ENCODE measurements at places on chromosomes 2 and 18.
A peak's percentile ranks its signal among the peaks of the same experiment; 100 is the strongest.

- DNase-seq, result no peak
Observed at GRCh38 chr2:151350579-151351195, 6.7 kb upstream of the TNFAIP6 start.

GRCh38 chr18:75198036-75198435 lies 10.9 kb downstream of the PTGR3 start:
- no peak for DNase-seq

- DNase-seq, result no peak
Observed at GRCh38 chr2:73862987-73863386, 29.8 kb upstream of the ACTG2 start.

- DNase-seq, result no peak
Observed at GRCh38 chr2:173606619-173607248, 252.1 kb downstream of the CDCA7 start.

DNA sequence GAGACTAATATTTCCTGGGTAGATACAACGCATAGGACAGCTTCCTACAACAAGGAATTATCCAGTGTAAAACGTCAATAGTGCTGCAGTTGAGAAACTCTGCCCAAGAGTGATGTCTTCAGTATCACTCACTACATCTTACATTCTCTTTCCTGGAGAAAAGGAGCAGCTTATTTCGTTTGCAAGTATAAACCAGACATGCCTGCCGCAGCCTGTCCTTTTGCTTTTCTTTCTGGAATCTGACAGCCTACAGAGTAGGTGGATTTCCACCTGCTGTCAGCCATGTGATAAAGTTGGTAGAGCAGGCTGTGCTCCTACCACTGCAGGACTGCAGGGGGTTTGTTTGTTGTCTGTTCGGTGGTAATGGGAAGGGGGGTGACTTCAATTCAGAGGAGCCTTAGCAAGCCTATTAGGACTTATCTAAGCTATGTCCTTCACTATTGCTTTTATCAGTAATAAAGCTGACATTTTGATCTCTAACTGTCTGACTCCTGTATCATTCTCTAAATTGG lies 439.1 kb downstream of the GRB14 start:
- no peak for DNase-seq

GRCh38 chr18:45621061-45621511 lies 5.8 kb downstream of the SLC14A2 start:
- DNase-seq, result peak; percentile 45

- no peak for DNase-seq
Observed at GRCh38 chr2:138711812-138712211, 68.4 kb downstream of the NXPH2 start.

DNA sequence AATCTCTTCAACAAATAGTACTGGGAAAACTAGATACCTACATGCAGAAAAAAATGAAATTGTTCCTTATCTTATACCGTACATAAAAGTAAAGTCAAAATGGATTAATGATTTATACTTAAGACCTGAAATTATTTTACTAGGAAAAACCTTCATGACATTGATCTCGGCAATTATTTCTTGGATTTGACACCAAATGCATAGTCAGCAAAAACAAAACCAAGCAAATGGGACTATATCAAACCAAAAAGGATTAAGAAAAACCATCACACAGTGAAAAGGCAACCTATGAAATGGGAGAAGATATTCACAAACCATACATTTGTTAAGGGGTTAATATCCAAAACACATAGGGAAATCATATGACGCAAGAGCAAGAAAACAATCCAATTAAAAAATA lies 433.6 kb downstream of the LRATD1 start:
- DNase-seq, result no peak

- no peak for DNase-seq
Observed at GRCh38 chr2:221676566-221677172, 104.6 kb upstream of the EPHA4 start.

GRCh38 chr18:45993438-45993837 lies 26.3 kb upstream of the EPG5 start:
- no peak for DNase-seq

DNA sequence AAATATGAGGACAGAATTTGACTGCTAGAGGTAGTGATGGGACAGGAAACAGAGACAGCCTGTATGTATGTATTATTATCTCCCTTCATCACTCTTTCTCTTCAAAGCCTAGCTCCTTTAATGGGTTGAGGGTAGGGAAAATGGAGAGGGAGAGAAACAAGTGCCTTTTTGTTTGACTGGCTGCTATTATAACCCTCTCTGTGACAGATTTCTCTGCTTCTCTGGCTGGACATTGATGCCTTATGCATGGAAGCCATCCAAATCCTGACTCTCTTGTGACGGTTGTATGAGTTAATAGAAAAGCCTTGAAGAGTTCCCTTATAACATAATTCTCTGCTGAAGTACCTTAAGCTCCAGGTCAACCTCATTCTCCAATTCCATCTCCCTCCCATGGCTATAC lies 118.5 kb upstream of the COL5A2 start:
- DNase-seq, result no peak

DNA sequence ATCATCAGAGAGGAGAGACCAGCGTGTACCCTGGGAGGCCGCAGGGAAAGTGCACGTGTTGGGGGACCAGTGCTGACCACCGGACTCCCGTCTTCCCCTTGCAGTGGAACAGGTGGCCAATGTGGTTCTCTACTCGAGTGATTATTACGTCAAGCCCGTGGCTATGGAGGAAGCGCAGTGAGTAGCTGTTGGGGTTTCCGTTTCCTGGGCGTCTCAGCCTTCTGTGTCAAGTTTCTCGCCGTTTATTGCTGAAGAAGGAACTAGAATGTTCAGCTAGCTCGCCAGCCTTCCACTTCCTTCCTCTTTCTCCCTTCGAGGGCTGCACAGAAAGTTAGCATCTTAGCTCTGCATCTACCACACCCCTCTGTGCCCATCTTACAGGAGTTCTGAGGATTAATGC lies 22.8 kb upstream of the DGKD start:
- no peak for DNase-seq

- no peak for DNase-seq
Observed at GRCh38 chr2:179057737-179058136, 7.8 kb upstream of the CCDC141 start.

- no peak for DNase-seq
Observed at GRCh38 chr2:109586687-109587086, 27.1 kb downstream of the SEPTIN10 start.

Data from LoVo (cell line).